ENCODE measurements at places on chromosomes 5 and 9.

DNA sequence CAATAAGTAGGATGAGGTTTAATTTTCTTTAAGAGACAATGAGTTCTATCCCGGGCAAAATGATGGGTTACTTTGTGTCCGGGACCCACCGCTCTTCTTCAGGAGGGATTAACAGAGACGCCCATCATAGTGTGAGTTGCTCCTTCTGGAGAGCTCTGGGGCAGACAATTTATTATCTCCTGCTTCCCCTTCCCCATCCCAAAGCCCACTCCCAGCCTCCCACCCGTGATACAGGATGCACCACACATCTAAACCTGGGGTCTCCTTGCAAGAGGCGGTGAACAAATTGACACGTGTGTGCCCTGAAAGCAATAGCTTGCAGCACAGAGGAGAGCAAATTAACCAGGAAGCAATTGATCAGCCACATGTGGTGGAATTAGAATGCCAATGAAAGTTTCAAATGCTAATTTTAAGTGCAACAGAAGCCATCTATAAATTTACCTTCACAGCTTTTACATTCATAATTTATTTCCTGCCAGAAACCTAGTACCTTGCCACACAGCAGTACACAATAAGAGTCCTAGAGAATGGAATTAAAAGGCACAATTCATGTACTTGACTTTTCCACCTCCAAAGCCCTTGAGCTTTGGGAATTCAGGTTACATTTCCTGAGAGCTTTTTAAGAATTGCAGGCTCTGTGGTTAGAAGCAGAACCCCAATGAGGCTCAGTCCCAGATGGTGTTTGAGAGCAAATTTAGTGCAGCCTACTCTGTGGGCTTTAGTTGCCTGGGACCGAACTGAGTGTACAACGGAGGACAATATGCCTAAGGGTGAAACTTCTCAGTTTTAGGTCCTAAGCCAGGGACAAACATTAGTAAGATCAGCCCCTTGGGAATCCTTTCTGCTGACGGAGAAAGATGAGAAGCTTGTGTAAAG lies 399.6 kb downstream of the MED10 start:
- no peak for DNase-seq

DNA sequence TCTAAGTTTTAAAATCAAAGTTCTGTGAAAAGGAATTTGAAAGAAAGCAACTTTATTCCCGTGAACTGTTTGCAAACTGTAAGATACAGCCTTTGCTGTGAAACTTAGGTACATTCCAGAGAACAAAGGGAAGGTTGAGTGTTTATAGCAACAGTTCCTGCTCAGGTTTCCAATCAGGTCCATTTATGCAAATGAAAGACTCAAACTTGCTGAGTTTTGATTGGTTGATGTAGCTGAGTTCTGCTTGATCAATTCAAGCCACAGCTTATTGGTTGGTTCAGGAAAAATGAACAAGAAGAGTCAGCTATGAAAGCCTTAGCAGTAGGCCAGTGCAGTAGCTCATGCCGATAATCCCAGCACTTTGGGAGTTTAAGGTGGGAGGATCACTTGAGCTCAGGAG lies 37.9 kb downstream of the SLC27A6 start:
- peak; percentile 5 for DNase-seq

- DNase-seq, result no peak
Measured at GRCh38 chr5:84091127-84091799, 293.4 kb downstream of the EDIL3 start.

DNA sequence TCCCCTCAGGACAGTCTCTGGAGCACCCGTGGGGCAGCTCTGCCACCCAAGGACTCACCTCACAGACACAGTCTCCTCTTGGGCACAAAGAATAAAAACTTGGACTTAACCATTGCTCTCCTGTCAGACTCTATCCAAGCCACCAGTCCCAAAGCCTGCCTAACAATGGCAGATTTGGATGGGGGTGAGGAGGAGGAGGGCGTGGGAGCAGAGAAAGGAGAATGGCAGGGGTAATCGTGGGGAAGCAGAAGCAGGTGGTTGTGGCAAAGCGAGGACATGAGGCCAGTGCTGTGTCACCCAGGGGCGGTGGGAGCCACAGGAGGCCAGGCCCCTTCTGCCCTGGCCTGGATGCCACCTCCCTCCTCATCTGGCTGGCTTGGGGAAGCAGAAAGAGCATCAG lies 5.5 kb upstream of the FAM163B start:
- no peak for DNase-seq

DNA sequence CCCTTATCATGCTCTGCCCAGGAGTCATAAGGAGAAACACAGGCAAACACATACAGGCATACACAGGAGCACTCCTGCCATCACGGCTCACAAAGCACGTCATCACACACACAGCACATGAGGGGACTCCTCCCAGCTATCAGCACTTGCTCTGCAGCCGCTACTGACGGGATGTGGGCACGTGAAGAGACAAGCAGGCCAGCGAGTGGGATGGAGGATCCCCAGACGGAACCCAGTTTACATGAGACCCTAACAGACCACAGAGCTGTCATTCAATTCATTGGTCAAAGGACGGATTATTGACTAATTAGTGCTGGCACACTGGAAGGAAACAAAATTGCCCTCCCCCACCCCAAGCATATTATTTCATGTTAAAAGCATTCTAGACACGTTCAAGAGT lies 53.6 kb downstream of the SEMA4D start:
- DNase-seq, result no peak

- DNase-seq, result no peak
Measured at GRCh38 chr5:91061946-91062562, 321.1 kb downstream of the ARRDC3 start.

- no peak for DNase-seq
Measured at GRCh38 chr5:351921-352245, 30.4 kb downstream of the AHRR start.

- DNase-seq, result no peak
Measured at GRCh38 chr5:8176101-8176693, 307.2 kb downstream of the MTRR start.

GRCh38 chr5:126778675-126779403 lies 1.9 kb downstream of the LMNB1 start:
- no peak for DNase-seq

DNA sequence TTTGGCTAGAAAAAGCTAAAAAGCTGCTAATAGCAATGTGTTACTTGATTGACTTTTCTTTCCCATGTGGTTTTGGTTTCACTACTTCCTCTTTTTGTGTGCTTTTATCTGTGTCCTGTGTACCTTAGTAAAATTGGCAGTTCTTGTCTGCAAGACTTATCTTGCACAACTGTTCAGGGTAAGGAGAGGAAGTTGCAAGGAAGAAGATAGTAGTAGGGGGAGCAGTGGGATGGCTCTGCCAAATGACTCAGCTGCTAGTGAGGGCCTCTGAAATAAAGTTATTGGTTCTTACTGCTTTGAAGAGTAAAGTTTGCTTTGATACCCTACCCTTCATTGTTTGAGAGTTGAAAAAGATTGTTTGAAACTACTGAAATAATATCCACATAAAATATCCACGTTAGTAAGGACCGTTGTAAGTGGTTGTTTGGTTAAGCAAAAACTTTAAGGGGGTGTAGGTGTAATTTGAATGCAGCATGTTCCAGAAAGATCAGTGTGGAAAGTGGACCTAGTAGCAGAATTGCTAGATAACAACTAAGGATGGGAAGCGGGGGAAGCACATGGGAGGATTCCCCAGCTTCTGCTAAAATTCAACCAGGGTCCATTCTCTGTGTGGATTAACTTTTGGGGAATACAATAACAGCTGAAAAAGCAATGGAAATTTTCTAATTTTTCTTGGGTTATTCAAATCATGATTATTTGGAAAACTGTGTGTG lies 123.5 kb downstream of the SCAMP1 start:
- DNase-seq, result no peak

- no peak for DNase-seq
Measured at GRCh38 chr5:129653057-129653375, 94.9 kb upstream of the MINAR2 start.

- no peak for DNase-seq
Measured at GRCh38 chr5:7845557-7845956, 5.4 kb downstream of the CFAP90 start.

- DNase-seq, result no peak
Measured at GRCh38 chr9:6543204-6543603, 102.3 kb downstream of the GLDC start.

- no peak for DNase-seq
Measured at GRCh38 chr9:93183131-93183662, 742 bp upstream of the WNK2 start.

DNA sequence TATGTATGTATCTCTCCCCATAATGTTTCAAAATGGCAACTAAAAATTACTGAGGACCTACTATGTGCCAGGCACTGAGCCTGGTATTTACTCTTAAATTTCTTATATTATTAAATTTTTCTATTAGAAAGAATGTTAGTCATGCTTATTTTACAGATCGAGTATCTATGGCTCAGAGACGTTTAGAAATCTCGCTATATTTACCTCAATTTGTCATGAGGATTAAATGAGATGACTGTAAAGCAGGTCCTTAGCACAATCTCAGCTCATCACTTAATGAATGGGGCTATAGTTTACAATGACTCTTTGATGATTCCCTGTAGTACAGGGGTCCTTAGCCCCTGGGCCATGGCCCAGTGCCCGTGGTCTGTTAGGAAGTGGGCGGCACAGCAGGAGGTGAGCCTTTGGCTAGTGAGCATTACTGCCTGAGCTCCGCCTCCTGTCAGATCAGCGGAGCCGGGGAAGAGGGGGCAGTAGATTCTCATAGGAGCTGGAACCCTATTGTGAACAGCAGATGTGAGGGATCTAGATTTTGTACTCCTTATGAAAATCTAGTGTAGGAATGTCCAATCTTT lies 15.5 kb downstream of the ENC1 start:
- DNase-seq, result no peak

DNA sequence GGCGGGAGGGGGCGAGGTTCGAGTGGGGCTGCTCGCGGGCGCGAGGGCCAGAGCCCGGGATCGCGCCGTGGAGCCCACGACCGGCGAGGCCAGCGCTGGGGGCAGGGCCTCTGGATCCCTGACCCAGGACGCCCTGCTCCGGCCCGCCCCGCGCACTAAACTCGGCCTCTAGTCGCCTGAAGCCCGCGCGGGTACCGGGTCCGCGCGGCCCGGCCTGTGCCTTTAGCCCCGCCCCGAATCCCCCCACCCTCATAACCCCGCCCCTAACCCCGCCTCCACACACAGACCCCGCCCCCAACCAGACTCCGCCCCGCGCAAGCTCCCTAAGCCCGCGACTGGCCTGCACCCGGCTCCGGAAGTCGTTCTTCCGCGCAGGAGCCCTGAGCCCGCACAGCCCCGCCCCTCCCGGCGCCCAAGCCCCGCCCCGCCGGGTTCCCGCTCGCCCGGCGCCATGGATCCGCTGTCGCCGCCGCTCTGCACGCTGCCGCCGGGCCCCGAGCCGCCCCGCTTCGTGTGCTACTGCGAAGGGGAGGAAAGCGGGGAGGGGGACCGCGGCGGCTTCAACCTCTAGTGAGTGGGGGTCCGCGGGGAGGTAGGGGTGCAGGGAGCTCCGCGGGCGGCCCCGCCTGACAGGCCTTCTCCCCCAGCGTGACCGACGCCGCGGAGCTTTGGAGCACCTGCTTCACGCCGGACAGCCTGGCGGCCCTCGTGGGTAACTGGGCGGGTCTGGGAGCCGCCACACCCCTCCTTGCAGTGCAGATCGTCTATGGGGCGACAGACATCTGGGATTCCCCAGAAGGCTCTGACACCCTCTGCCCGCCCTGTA lies at the start of gene PAXX:
TSS of gene PAXX (plus strand) at position 430 of the 826 bp plus-strand sequence. CDS start at position 452, 22 bp downstream.
- no peak for DNase-seq

GRCh38 chr5:124234770-124235562 lies 511.5 kb downstream of the ZNF608 start:
- no peak for DNase-seq

- no peak for DNase-seq
Measured at GRCh38 chr5:72021651-72022357, 85.5 kb upstream of the MAP1B start.

GRCh38 chr9:114738581-114739316 lies 56.8 kb upstream of the TEX48 start:
- DNase-seq, result peak; percentile 23

- DNase-seq, result no peak
Measured at GRCh38 chr5:90263102-90263820, 146.3 kb downstream of the CETN3 start.

GRCh38 chr5:112479418-112479817 lies 60.3 kb upstream of the EPB41L4A start:
- DNase-seq, result no peak

DNA sequence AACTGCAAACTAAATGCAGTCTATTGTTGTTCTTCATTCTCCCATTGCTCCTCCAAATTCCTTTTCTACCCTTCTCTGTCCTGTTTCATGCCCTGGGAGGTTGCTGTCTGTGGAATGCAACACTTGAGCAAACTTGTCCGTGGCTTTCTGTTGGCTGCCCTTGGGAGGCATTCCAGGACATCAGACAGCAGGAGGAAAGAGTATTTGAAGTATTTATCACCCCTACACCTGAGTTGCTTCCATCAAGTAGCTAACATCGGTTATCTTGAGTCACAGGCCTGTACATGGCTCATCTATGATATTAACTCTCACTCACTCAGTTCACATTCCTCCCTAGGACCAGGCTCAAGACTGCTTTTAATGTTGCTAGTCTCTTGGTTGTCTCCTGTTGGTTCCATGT lies 803.4 kb upstream of the CDH6 start:
- DNase-seq, result no peak

DNA sequence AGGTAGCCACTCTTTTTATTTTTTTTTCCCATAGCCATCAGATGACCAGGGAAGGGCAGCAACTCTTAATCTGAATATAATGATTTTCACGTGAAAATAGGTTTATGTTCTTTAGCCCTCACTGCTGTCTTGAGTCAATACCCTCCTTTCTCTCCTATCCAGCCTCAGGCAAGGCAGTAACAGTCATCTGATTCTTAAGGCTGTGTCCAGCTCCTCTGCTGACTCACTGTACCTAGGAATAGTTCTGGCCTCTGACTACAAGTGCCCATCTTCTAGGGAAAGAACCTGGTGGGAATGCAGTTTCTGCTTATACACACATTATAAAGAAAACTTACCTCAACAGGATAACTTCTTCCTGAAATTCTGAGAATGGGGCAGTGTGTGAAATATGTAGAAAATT lies 30.7 kb downstream of the DHX29 start:
- no peak for DNase-seq

DNA sequence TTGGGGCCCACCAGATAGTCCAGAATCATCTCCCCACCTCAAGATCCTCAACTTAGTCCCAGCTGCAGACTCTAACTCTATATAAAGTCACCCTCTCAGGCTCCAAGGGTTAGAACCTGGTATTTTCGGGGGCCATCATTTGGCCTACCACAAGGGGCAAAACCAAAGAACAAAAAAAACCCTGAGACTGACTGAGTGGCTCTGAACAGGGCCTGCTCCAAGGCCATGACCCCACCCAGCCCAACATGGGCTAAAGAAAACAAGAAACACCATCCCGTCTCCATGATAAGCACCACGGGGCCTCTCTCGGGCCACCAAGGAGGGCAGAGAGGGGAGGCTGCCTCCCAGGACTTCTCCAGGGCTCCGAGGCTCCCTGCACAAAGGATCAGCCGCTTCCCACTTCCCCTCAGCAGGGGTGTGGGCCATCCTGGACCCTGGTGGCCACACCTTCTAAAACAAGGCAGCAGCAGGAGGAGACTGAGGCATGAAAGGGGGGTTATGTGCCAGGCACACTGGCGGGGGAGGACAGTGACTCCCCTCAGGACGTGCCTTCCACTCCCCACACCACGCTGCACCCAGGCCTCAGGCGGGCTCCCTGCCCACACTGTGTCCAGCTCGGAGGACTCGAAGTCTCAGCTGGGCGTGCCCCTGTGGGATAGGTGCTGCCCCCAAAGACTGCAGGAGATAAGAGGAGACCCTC lies 51.5 kb downstream of the SEMA4D start:
- no peak for DNase-seq

GRCh38 chr9:87862536-87863268 lies 20.0 kb upstream of the SPATA31E1 start:
- DNase-seq, result no peak

- peak; percentile 3 for DNase-seq
Measured at GRCh38 chr5:109805883-109806282, 116.2 kb downstream of the MAN2A1 start.
